ENCODE measurements at places on chromosomes 6 and 20.

DNA sequence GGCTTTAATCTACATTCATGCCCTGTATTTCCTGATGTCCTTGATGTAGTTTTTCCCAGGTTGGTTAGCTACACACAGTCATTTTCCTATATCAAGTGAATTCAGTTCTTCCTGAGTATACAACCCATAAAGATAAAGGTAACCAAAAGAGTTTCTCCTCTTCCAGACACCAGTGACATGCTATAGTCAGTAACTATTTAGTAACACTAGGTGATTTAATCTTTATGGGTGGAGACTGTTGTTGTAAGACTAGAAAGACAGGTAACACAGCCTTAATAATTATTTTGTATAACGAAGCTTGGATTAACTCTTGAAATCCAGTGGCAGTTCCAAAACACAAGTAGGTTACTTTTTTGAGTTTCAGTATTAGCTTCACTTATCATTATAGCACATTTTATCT is 17.6 kb downstream of the MCUR1 start:
- no peak for DNase-seq

GRCh38 chr6:145798530-145798929 is 16.1 kb downstream of the FBXO30 start:
- DNase-seq: no peak

GRCh38 chr6:802701-803100 is 109.8 kb upstream of the EXOC2 start:
- DNase-seq: no peak

DNA sequence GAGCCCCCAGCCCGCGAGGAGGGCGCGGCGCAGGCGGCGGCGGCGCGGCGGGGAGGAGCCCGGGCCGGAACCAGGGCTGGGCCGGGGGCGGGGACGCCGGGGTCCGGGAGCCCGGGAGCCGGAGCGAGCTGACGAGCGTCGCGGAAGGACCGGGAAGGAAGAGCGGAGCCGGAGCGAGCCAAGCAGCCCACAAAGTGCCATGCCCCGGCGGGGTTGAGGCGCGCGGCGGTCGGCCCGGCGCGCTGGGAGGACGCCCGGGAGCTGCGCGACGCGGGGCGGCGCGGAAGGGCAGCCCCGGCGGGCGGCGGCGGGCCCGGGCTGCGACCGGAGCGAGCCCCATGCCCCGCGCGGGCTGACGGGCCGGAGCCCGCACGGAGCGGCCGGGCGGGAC is 289 bp downstream of the FOXP4 start:
- DNase-seq: no peak

- DNase-seq: no peak
Observed at GRCh38 chr6:146912730-146913685, 291.2 kb upstream of the STXBP5 start.

GRCh38 chr20:34037767-34038166 is 44.1 kb downstream of the RALY start:
- no peak for DNase-seq

GRCh38 chr20:61600016-61600415 is 348.0 kb downstream of the CDH4 start:
- DNase-seq: no peak

GRCh38 chr6:81451787-81452186 is 300.7 kb downstream of the TENT5A start:
- DNase-seq: no peak

DNA sequence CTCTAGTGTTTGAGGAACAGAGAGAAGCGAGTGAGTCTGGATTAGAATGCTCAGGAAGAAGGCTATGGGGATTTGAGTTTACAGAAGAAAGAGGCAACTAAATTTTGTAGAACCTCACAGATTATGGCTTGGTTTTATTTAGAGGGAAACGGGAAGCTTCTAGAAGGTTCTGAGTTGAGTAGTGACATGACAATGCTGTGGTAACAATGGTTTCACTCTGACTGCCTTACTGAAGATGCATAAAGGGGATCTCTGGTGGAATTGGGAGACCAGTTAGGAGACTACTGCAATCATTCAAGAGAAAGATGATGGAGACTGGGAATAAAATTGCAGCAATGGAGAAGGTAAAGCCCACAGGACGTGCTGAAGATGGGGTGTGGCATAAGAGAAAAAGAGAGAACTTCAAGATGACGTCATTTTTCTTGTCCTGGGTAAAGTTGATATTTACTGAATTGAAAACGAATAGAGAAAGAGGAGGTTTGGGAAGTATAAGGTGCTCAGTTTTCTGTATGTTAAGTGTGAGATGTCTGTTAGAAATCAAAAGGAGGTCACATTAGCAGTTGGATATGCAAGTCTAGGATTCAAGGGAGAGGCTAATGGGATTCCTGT is 710.1 kb upstream of the NRSN1 start:
- no peak for DNase-seq

DNA sequence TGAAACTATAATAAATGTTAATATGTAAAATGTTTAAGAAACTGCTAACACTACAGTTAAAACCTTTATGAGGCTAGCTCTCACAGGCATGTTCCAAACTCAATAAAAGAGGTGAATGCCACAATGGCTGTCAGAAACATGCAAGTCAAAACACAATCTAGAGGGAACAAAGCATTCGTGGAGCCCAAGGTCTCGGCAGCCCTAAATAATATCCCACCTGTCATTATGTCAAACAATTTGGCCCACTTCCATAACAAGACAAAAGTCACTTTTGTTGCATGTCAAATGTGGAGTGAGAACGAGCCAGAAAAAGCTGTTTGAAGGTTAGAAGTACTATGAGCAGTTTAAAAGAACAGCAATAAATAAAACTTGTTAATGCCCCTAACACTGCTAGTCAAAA is 181.9 kb downstream of the GMDS start:
- no peak for DNase-seq

- peak; percentile 5 for DNase-seq
Observed at GRCh38 chr6:154995254-154996015, at the start of gene TIAM2. Gene TIAM2, plus strand, starts transcription at chr6:154995315. Its CDS starts 133,909 bp downstream, at chr6:155129224.

DNA sequence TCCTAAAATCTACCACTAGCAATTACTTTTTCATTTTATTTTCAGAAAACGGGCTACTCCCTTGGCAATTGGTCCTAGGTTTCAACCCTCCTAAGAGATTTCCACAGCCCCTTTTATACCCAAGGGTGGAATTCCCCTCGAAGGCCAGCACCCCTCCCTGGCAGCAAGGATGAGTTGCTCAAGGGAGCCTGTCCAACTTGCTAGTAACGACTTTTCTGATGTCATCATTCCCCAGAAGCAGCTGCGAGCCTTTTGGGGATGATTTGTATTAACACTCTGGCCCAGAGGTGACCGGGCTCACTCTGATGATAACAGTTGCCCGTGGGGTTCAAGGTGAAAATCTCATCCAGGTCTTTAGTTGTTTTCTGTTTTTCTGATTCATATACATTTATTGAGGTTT is 30.7 kb upstream of the NAA20 start:
- DNase-seq: no peak

- no peak for DNase-seq
Observed at GRCh38 chr6:21772477-21772876, 178.9 kb downstream of the SOX4 start.

DNA sequence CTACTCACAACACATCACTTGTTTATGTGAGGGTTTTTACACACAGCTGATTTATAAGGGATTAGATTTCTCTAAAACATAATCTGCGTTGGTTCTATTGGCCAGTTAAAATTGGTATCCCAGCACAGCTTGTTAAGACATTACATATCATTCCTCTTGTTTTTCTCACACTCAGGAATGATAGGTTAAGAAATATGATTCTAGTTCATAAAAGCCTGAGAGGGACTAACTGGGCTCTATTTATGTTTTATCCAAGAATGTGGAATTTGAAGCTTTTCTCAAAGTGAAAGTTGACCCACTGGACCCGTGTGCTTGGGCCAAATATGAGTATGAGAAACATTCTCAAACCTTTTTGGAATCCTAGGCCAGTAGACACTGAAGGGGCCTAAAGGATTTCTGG is 117.3 kb downstream of the TMEM170B start:
- DNase-seq: no peak

DNA sequence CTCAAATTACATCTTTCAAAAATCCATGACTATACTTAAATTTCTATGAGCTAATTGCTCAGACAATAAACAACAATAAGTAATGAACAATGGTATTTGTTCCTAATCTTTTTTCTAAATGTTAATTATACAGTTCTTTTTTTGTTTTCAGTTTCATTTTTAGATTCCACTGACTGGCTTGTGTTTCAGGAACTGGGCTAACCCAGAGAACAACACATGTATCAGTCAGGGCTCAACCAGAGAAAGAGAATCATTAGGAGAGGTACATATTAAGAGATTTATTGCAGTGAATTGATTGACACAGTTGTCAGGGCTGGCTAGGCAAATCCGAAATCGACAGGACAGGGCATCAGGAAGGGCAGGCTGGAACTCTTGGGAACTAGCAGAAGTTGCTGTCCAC is 182.8 kb downstream of the GRM1 start:
- DNase-seq: no peak

DNA sequence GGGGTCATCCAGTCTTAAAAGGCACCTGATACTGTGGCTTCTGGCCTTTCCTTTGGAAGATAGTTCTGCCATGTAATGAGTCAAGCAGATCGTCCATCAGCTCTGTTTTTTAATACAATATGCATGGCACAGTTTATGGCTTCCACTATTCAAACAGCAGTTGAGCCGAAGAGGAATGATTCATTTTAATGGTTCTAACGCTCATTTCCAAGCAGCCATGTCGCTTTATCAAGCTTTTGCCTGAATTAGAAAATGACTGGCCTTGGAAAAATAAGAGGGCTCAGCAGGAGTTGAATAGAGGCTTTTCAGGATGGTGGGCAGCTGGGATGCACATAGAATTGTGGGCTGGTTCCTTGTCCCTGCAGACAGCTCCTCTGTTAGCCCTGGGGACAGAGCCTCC is 138.1 kb downstream of the SOBP start:
- DNase-seq: no peak

DNA sequence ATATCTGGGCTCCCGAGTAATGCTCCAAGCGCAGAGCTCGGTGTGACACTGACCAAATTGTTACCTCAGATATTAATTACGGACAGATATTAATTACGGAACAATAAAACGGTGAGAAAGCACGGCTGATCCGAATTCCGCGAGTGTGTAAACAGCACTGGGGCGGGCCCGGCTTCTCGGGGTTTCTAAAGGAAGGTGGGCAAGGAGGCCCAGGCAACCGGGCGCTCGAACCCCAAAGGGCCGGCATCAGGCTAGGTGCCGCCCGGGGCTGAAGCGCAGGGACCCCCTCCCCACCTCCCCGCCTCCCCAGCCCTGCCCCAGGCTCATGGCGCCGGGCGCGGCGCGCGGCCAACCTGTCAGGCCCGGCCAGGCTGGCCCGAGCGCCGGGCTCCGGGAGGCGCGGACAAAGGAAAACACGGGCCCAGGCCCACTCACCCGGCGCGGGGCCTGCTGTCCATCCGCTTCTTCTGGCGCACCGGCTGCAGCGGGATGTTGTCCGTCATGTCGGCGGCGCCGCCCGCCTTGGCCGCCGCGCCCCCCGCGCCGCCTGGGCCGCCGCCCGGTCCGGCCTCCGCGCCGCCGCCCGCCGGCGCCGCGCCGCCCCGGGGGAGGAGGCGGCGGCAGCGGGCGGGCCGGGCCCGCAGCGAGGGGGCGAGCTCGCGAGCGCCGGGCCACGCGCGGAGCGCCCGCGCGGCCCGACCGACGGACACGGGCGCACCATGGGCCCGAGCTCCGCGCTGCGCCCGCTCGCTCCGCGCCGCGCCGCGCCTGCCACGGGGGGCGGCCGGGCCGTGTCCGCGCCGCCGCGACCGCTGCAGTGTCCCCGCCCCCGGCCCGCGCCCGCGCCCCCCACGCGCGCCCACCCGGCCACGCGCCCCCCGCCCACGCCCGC is at the start of gene ATP9A:
Gene ATP9A, minus strand, starts transcription at position 524 of the 892 bp plus-strand sequence. Its CDS starts 21 bp downstream, at position 503.
- no peak for DNase-seq

DNA sequence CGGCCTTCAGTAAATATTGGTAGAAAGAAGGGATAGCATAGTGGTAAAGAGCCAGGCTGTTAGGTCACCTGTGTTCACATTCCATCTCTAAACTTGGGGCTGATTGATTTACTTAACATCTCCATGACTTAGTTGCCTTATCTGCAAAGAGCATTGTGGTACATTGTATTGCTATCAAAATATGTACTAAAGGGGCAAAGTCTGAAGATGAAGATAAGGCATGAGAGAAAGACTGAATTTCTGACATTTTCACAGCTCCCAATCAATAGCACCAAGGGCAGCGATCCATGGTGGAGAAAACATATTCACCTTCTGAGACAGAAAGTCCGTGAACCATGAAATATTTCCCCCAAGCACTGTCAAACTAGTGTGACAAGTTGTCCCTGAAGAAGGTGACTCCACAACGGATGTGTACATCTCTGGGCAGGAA is 223.3 kb upstream of the STXBP5 start:
- no peak for DNase-seq

DNA sequence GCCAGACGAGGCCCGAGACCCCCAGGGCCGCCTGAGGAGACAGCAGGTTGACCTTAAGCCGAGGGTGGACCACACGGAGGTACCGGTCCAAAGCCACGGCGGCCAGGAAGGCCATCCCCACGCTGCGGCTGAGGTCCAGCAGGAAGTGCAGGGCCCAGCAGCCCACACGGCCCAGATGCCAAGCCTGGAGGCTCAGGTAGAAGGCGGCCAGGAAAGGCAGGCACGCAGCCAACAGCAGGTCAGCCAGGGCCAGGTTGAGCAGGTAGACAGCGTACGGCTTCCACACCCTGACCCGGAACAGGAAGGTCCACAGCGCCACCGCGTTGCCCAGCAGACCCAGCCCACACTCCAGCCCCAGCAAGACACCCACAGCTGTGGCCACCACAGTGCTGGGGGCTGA is 366 bp downstream of the GPR31 start:
- DNase-seq: no peak

DNA sequence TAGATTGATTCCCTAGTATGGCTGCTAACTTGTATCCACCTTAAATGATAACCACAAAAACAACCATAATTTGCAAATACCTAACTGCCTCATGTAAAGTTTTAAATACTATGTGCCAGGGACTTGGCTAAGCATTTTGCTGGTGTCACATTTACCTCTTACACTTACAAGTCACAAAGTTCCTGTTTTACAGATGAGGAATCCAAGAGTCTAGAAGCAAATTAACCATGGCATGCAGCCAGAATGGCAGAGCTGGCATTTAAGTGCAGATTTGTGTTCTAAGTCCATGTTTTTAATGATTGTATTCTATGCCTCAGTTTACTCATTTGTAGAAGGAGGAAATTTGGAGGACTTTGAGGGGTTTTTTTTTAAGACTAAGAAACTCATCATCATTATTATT is 696.7 kb downstream of the PTPRT start:
- DNase-seq: no peak

GRCh38 chr6:134984821-134985220 is 34.9 kb upstream of the ALDH8A1 start:
- DNase-seq: no peak

GRCh38 chr6:83429857-83430610 is 817 bp downstream of the ME1 start:
- DNase-seq: no peak

GRCh38 chr6:5782783-5783547 is 223.8 kb downstream of the NRN1 start:
- DNase-seq: no peak

- DNase-seq: no peak
Observed at GRCh38 chr20:33803921-33804337, 7.2 kb upstream of the CHMP4B start.

GRCh38 chr20:34904202-34904621 is 27.8 kb downstream of the ACSS2 start:
- no peak for DNase-seq

- no peak for DNase-seq
Observed at GRCh38 chr6:4262526-4262925, 127.2 kb upstream of the ECI2 start.

GRCh38 chr6:13281686-13282085 is 46.7 kb downstream of the TBC1D7 start:
- no peak for DNase-seq
